Muscle of back (tissue), 13 donors: ENCODE measurements at places on chromosomes 1 and 21. TPM values are rescaled to one million over a fixed set of nuclear protein-coding genes. Genes with fewer than 3 reads are reported as not detected.

- peak; percentile 47 for DNase-seq
These were observed 355.5 kb downstream of the LMO4 start for GRCh38 chr1:87684194-87684593.

GRCh38 chr1:202568410-202568809 lies 141.8 kb downstream of the SYT2 start:
- peak; percentile 87 for DNase-seq

DNA sequence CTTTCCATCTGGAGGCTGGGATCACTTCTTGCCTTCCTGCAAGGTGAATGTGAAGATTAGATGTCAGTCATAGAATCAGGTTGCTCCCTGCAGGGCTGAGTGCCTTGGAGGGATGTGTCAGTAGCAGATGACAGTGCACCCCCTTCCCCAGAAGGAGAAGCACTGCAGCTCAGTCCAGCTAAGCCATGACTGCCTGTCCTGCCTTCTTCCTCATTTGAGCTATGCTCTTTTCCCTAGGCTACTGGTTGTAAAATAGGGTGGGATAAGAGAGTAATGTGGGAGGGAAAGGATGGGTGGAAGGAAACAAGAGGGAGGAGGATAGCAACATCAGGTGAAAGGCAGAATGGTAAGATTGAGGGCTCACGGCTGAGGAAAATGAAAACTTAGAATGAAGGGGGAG lies 11.1 kb upstream of the FABP3 start:
- no peak for DNase-seq

The OR2M3 gene
- not detected for polyA plus RNA-seq

The PLEKHA6 gene
- polyA plus RNA-seq: 4.0 TPM

The TPRG1L gene
- 31.6 TPM for polyA plus RNA-seq
